ENCODE measurements at places on chromosomes 4 and X.

DNA sequence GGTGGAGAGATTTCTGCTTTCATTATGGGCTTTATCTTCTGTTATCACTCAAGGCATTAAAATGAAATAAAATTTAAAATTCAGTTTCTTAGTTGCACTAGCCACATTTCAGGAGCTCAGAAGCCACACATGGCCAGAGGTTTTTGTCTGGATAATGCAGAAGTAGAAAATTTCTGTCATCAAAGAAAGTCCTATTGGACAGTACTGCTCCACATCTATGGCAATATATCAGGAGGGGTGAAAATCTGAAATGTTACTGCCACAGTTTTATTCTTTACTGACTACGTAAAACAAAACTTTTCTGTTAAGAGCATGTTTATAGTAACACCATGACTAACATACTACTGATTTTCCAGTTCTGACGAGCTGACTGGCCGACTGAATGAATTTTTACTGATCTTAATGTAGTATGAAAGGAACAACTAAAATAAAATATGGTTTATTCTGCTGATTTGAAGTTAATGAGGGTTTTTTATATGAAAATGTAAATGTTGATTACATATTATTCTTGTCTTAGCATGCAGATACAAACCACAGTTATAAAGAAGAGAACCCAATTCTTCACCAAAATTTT, 264.0 kb upstream of the HAND2 start:
- no peak for ATAC-seq

DNA sequence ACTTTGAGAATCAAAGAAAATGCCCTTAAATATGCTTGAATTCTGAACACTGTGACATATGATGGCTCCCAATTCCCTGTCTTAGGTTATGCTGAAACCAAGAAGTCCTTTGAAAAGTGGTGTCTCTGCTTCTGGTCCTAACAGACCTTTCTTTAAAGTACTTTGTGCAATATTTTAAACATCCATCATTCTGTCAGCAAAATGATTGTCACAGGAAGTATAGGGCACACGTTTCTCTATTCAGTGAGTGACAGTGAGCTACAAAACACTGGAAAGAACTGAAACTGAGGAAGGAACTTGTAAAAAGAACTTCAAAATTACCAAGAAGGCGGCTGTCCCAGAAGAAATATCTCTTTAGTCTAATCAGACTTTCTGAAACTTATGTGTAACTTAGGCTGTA, 12.2 kb upstream of the NUP54 start:
- ATAC-seq = no peak

DNA sequence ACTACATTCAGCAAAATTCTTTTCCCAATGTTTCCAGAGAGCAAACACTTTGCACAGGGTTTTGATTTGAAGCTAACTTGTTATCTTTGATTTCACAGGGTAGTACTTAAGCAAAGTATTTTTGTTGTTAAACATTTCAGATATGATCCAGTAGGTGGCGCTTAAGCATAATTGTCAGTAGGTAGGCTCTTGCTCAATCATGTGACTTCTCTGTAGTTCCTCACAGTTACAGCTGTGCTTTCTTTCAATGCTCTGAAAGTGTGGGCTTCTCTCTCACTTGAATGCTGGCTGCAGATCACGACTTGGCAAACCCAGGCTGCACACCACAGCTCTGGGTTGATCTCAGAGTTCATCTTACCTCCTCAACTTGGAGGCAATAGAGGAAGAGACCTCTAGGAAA, 1016.5 kb downstream of the SH3BGRL start:
- ATAC-seq = peak; percentile 65

DNA sequence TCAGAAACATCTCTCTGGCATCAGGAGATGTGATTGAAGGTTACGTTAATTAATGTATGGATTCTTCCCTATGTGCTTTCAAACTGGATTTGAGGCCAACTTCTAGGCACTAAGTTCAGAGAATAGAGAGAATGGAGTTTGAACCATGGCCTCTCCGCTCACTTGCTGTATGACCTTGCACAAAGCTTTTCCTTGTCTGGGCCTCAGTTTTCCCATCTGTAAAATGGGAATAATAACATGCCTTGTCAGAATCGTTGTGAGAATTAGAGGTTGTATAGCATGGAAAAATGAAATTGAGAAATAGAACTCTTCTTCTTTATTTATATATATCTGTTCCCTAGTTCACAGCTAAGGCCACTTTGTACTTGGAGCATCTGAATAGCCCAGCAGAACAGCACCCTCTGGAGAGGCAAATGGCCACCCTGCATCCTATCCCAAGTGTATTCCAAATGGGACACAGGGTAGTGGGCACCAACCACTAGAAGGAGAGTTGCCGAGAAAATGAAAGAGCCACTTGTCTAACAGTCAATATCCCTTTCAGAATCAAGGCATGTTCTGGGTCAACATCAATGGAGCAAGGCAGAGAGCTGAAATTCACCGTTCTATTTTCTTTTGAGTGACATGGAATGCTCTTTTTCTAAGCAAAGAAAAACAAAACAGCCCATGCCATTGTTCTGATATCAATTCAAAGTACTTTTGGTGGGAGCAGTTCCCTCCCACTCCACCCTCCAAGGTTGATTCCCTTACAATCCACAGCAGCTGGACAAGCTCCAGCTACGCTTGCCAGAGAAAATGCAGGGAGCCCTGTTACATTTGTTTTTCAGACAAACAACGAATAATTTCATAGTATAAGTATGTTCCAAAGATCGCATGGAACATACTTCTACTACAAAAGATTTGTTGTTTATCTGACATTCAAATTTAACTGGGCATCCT, 23.3 kb upstream of the MTM1 start:
- no peak for ATAC-seq

GRCh38 chr4:144645631-144646522, at the start of gene HHIP:
TSS of gene HHIP (plus strand) at chr4:144646156. CDS start at chr4:144646676, 520 bp downstream.
- ATAC-seq = peak; percentile 26

DNA sequence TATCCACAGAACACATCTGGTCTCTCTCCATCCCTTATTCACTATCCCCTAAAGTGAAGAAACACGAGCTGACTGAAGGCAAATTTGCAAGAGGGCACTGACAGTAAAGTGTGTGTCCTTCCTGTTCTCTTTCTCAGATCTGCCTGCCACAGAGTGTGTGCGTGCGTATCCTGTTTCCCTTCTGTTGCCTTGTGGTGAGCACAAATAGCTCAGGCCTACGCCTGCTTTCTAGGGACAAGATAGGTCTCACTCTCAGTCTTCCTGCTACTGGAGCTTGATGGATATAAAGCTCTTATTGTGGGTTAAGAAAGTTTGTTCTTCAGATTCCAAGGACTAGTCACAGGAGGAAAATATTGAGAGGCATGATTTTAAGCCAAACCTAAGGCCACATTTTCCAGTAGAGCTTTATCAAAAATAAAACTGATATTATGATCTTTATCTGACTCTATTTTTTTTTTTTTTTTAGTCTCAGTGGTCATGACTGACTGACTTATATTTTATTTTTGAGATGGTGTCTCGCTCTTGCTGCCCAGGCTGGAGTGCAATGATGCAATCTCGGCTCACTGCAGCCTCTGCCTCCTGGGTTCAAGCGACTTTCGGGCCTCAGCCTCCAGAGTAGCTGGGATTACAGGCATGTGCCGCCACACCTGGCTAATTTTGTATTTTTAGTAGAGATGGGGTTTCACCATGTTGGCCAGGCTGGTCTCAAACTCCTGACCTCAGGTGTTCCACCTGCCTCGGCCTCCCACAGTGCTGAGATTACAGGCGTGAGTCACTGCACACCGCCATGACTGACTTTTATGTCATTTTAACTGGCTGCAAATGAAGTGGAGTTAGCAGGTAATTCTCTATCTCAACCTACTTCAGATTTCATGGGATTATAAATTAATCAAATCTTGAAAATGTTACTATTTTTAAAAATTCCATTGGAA, 140.3 kb upstream of the SH3RF1 start:
- peak; percentile 49 for ATAC-seq

DNA sequence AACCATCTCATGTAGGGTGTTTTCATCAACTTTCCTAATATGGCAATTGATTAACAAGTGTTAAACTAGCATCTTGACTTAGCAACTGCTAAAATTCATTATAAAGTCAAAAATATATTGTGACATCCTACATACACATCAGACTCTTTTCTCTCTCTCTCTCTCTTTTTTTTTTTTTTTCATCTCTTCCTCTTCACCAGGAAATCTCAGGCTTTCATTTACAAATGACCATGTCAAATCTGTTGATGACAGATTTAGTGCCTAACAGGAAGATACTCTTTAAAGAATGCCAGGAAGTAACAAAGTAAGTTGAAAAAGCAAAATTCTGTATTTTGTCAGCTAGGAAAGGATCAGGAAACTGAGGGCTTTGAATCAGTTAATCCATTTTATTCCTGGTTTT, 365.5 kb downstream of the PCDH7 start:
- ATAC-seq = no peak

- ATAC-seq = no peak
Measured at GRCh38 chrX:133908223-133908955, 77.0 kb downstream of the GPC3 start.

DNA sequence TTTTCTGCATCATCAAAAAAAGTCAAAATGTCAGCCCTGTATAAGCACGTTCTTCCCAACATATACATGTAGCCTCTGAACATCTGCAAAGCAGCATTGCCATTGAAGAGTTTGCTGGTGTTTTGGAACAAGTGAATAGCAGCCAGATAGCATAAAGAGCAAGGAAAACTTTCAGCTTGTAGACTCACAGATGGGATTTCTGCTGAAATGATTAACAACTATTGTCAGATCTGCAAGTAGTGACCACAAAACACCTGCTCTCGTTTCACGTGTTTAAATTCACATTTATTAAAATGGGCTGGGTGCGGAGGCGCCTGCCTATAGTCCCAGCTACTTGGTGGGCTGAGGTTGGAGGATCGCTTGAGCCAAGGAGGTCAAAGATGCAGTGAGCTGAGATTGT, 123.7 kb downstream of the SPRY1 start:
- ATAC-seq = no peak

GRCh38 chr4:28225050-28225449, 1364.4 kb downstream of the STIM2 start:
- no peak for ATAC-seq

DNA sequence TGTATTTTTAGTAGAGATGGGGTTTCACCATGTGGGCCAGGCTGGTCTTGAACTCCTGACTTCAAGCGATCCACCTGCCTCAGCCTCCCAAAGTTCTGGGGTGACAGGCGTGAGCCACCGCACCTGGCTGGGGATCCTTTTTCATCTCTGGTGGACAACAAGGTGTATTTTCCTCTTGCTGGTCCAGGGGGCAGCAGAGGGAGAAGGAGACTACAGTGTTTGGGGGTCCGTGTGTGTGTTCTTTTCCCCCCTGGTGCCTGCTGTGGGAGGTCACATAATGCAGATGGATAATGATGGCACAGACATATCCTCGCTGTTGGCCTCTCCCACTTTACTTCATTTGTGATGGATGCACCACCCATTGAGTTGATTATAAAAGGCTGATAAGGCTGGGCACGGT, 39.0 kb upstream of the CD99 start:
- no peak for ATAC-seq

DNA sequence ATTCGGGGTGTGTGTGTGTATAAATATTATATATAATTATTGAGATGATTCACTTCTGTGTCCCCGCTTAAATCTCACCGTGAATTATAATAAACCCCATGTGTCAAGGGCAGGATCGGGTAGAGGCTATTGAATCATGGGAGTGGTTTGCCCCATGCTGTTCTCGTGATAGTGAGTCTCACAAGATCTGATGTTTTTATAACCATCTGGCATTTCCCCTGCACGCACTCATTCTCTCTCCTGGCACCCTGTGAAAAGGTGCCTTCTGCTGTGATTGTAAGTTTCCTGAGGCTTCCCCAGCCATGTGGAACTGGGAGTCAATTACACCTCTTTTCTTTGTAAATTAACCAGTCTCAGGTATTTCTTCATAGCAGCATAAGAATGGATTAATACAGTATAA, 851.4 kb upstream of the AGA start:
- ATAC-seq = no peak

DNA sequence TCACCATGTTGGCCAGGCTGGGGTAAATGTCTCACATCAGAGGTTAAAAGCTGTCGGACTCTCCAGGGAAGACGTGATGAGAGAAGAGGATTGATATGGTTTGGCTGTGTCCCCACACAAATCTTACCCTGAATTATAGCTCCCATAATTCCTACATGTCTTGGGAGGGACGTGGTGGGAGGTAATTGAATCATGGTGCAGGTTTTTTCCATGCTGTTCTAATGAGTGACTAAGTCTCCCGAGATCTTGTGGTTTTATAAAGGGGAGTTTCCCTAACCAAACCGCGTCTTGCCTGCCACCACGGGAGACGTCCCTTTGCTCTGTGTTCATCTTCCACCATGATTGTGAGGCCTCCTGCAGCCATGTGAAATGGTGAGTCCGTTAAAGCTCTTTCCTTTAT, 64.4 kb downstream of the ASMT start:
- ATAC-seq = no peak

GRCh38 chr4:177385576-177386277, 56.5 kb downstream of the AGA start:
- ATAC-seq = no peak

DNA sequence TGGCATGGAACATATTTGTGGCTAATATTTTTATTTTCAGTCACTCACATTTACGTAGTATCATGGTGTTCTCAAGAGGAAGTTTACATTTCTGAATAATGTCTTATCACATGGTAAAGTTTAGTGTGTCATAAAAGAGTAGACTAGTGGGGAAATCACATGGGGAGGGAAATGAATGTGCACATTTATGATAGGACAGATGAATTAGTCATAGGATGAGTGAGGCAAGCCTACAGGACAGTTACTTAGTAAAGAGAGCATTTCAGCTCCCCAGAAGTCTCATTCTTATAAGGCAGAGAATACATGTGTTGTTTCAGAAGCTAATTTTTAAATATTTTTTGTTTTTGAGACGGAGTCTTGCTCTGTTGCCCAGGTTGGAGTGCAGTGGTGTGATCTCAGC, 6.2 kb downstream of the GK start:
- peak; percentile 78 for ATAC-seq

DNA sequence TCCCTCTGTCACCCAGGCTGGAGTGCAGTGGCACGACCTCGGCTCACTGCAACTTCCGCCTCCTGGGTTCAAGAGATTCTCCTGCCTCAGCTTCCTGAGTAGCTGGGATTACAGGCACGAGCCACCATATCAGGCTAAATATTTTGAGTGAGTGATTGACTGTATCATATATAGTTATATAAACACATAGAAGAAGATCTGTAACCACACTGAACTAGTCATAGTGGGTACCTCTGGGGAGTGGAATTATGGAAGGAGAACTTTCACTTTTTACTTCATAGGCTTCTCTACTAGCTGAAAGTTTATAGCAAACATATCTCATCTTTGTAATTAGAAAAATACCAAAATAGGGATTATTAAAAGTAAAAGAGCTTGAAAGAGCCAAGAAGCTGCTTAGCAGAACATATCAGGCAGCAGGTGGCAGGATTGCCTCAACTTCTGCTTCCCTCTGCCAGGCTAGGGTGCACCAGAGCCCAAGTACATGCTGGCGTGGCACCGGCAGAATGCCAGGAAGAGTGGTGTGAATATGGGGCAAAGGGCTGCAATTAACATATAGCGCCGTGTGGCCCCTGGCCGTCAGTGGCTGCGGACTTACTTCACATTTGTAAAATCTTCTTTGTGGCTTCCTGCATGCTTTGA, 39.5 kb upstream of the CD40LG start:
- no peak for ATAC-seq

All from esophagus mucosa (tissue), 1 donor.